ENCODE measurements at places on chromosomes 11 and 22.

DNA sequence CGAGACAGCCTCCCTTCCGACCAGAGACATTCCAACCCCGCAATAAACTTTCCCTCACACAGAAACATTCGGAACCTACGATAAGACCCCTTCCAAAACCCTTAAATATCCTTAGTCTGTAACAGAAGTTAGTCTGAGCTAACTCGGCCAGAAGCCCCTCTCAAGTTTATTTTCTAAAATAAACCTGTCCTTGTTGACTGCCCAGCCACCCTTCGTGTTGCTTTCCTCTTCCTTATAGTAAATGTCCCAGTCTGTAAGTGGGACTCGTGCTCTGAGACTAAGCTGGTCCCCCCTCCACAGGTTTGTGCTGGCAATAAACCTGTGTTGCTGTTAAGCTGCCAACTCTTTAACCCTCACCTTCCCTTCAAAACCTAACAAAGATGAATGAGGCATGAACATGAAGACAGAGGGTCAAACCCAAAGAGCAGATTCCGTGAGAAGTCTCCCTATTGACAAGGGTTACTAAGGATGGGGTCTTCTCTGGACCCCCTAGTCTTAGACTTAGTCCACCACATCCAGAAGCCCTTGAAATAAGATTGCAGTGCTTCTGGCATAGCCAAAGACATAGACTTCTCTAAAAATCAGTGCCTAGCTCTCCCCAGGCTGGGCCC, 18.2 kb downstream of the MIF start:
- no peak for DNase-seq

GRCh38 chr22:22091400-22091878, 108.9 kb upstream of the TOP3B start:
- no peak for DNase-seq

GRCh38 chr22:42959576-42960509, 55.1 kb downstream of the PACSIN2 start:
- no peak for DNase-seq

GRCh38 chr11:16979703-16980622, 34.3 kb downstream of the PLEKHA7 start:
- DNase-seq = no peak

- no peak for DNase-seq
These were observed 39.2 kb upstream of the SLC36A4 start for GRCh38 chr11:93236741-93237675.

DNA sequence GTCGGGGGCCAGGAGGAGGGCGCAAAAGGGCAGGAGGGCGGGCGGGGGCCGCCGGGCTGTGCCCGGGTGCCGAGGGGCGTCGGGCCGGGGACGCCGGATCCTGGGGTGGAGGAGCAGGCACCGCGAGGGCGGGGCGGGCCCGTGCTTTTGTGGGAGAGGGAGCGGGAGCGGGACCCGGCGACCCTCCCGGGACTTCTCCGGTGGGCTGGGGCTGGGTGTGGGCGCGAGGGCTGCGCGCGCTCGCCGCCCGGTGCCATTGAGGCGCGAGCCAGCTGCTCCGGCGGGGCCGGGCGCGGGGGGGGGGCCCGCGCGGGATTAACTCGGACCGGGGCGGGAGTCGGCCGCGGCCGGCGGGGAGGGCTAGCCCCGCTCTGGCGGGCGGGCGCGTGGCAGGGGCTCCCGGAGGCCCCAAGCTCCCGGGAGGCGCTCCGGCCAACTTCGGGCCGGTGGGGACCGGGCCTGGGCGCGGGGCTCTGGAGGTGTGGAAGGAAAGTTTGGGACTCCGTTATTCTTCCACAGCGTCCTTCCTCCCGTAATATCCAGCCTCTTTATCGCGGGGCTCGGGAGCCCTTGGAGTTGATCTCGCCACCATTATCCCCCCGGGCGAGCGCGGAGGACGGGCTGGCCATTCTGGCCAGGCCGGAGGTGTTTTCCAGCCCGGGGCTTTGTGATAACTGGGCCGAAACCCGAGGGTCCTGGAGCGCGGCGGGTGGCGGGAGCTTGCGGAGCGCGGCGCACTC, 936 bp downstream of the CECR2 start:
- DNase-seq = no peak

GRCh38 chr22:25237503-25237902, 18.1 kb downstream of the CRYBB2 start:
- no peak for DNase-seq

DNA sequence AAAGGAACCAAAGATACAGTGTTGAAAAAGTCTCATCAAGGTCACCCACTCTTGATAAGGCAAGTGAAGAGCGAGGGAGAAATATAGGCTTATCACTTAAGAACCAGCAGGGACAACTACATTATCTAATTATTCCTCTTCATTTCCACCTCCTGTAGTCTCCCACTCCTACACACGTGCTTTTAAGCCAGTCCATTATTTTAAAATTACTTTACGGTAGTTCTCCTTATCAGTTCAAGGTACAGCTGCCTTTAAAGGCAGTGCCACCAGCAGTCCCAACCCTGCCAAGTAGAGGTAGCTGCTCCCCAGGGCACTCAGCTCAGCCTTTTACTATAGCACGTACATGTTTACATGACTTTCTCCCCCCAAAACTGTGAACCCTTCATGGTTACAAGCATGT, 161.5 kb upstream of the BLID start:
- no peak for DNase-seq

- no peak for DNase-seq
These were observed 654.6 kb upstream of the API5 start for GRCh38 chr11:42657169-42657568.

- DNase-seq = no peak
These were observed 44.4 kb downstream of the DCDC1 start for GRCh38 chr11:31325160-31325559.

GRCh38 chr22:25694196-25694907, 47.6 kb upstream of the MYO18B start:
- DNase-seq = no peak

GRCh38 chr11:102809971-102810370, 12.0 kb upstream of the MMP1 start:
- no peak for DNase-seq

GRCh38 chr11:34263441-34264091, 94.2 kb downstream of the ABTB2 start:
- DNase-seq = no peak

GRCh38 chr11:125300791-125301218, 136.3 kb downstream of the PKNOX2 start:
- DNase-seq = no peak

DNA sequence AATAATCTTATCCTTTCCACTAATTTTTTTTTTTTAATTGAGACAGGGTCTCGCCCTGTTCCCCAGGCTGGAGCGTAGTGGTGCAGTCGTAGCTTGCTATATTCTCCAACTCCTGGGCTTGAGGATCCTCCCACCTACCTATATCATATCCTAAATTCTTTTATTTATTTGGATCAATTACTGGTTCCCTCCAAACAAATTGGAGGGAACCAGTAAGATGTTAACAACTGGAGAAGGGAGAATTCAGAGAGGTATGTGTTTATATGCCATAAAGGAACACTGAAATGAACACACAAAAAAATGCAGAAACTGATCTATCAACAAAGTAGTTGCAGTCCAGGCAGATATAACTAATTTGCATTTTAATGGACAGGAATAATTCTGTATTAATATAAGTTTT, 63.6 kb downstream of the ATXN10 start:
- no peak for DNase-seq

GRCh38 chr11:78985663-78986062, 411.0 kb upstream of the NARS2 start:
- no peak for DNase-seq

GRCh38 chr22:50602338-50602700, 1.7 kb downstream of the MAPK8IP2 start:
- no peak for DNase-seq

DNA sequence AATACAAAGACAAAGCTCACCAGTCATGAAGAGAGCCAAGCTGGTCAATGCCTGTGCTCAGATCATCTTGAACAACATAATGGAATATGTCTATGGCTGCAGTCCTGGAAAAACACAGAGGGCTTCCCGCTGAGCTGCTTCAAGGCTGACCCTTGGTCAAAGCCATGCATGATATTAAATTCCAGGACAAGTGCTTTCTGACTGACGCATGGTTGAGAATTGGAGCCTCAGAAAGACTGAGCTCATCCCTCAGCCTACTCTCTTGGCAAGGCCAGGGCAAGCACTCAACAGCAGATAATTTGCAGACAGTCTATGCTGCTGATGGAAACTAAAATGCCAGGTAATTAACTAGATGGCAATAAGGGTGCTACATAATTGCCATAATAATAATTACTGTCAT, 89.2 kb downstream of the GALNT18 start:
- no peak for DNase-seq

GRCh38 chr11:788009-788640, 1.8 kb downstream of the CEND1 start:
- DNase-seq = no peak

GRCh38 chr11:3745161-3745560, 52.2 kb downstream of the NUP98 start:
- DNase-seq = no peak

GRCh38 chr11:126101930-126102283, 39.2 kb upstream of the CDON start:
- no peak for DNase-seq

DNA sequence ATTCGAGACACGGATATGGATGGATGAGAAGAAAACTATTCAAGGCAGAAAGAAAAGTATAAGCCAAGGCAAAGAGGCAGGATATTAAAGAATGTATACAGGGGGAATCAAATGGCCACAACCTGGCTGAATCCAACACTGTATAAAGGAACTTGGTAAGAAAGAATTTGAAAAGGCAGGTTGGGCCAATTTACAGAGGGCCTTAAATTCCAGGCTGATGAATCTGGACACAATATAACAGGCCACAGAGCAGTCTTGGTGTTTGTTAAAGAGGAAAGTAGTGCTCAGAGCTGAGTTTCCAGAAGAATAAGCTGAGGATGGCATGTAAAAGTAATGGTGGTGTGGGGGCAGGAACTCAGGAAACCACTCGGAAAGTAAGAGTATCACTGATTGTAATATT, 72.3 kb upstream of the POU2AF2 start:
- no peak for DNase-seq

- no peak for DNase-seq
These were observed 54.6 kb downstream of the GAB4 start for GRCh38 chr22:16953206-16954059.

DNA sequence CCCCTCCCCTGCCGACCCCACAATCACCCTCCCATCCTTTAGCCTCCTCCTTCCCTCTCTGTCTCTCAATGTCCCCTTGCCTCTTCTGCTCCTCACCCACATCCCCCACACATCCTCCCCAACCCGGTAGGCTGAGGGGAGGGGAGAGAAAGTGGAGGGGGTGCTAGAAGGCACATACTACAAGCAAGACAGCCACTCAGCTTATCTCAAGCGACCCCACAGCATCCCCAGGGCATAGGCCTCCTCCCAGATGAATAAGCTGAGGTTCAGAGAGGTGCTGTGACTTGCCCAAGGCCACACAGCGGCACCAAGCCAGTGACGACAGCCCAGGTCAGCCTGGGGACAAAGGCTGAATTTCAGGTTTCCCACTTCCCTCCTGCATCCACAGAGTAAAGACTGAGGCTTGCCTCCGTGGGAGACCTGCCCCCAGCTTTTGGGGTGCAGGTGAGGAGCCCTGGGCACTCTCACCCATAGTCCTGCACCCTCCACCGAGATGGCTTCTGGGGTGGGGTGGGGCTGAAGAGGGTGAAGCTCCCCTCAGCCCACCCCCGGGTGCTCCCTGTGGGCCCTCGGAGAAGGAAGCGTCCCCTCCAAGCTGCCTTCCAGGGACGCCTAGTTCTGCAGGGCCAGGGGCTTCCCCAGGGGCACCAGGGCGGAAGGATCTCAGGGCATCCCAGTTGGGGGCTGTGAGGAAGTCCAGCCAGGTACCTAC, 511 bp downstream of the RAC2 start:
- no peak for DNase-seq

DNA sequence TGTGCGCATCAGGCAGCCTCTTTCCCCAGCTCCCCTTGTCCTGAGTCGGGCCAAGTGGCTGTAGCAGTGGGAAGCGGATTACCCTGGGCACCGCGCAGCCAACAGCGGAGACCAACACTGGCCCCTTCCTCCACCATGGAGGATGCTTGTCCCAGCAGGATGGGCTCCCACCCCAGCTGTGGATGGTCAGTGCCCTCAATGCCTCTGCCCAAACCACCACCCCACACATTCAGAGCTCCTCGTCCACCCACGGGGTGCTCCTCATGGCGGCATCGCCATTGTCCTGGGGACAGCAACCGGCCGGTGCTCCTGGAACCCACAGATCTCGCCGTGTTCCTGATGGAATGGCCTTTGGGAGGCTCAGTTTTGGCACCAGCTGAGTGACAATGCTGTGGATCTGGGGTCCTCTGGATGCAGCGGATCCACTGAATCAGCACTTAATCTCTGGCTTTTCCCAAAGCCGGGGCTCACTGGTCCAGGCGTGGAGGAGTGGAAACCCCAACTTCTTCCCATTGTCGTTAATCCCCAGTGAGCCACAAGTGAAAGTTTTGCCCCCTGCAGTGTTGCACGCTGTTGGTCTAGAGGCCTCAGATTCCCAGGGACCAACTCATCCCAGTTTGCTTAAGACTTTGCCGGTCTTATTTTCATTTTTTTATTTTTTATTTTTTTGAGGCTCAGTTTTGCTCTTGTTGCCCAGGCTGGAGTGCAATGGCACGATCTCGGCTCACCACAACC, 4.1 kb upstream of the B4GALNT4 start:
- DNase-seq = no peak

DNA sequence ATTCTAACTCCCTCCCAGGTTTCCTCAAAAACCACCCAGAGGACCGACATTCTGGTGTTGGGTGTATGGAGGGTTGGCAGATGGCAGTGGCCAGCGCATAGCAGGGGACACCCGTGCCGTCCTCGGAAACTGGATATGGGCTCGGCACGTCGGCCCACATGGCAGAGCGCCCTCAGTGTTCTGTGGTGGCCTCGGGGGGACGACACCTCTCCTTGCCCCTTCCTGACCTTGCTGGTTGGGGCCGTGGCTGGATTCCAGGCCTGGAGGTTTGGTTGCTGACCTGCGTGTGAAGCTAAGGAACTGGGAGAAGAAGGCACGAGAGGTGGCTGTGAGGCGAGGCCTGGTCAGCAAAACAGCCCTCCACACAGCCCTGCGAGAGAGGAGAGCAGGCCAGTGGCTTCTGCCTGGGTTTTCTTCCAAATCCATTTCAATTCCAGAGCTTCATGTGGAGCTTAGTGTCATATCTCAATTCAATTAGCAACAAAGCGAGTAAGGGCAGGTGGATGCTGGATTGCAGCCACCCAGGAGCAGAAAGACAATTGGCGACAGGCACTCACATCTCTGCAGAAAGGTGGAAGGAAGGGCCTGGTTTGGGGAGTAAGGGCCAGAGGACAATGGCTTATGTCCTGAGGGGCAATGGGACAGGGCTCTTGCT, 478.4 kb downstream of the BRD1 start:
- DNase-seq = no peak

GRCh38 chr11:11740836-11741235, 100.9 kb upstream of the USP47 start:
- no peak for DNase-seq

Measured in activated CD4-positive, CD25-positive, alpha-beta regulatory T cell treated with anti-CD3 and anti-CD28 coated beads, Interleukin-2, amount 50 U/mL, for 16 hours (primary cell).